ENCODE measurements at places on chromosomes 6 and 20.

DNA sequence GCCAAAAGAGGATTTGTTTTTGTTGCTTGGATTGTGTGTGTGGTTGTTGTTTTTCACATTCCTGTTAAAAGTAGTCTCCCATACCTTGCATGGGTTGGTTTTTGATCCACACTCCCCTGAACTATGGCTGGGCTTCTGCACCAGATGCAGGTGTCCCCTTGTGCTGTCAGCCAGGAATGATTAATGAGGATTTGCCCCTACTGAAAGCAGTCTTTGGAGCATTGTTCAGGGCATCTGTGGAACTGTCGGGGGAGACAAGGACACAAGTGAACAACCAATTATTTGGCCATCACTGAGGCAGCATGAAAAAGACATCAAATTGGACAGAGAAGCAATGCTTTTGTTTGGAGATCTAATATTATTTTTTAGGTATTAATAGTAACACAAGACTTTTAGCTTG is 373.2 kb upstream of the MMS22L start:
- DNase-seq, result no peak

DNA sequence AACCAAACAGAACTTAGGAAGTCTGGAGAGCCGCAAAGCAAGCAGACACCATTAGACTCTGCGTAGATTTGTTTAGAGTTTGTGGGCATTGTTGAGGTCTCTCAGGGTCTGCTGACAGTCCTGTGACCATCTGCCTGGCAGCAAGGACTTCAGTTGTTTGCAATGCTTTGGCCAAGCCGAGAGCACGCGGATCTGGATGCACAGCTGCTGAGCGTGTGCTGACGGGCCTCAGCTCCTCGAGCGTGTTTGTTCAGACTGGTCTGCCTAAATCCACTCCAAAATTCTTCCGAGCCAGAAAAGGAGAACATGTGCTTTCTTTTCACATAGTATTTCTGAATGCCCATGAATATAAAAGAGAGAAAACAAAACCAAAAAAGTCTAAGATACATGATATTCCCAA is 159.0 kb downstream of the ZNF217 start:
- DNase-seq, result no peak

DNA sequence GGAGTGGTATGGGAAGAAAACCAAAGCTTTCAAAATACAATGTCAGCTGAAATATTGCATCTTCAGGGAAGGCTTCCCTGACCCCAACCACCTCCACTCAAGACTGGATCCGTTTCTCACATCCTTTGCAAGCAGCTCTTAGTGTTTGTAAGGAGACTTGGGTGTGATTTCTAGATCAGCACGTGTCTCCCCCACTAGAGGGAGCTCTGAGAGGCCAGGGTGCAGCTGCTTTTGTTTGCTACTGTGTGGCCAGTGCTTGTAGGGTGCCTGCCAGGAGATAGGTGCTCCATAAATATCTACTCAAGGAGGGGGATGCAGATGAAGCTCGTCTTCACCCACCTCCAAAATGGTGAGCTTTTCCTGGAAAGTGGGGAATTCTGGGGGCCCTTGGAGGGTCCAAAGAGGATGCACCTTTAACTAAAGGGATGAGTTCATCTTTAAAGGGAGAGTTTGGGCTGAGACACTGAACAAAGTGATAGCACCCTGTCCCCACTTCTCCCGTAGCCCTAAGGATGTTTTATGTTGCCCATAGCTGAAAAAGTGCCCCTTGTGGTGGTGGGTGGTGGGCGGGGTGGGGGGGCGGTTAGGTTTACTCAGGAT is 52.6 kb upstream of the MAFB start:
- DNase-seq, result no peak

- DNase-seq, result no peak
These were observed 38.3 kb downstream of the COX4I2 start for GRCh38 chr20:31675828-31676608.

- DNase-seq, result no peak
These were observed 6.8 kb downstream of the ARID1B start for GRCh38 chr6:156783958-156784357.

GRCh38 chr6:100461278-100461916 is 3.3 kb downstream of the SIM1 start:
- DNase-seq, result no peak

- DNase-seq, result no peak
These were observed 20.5 kb upstream of the CRISP3 start for GRCh38 chr6:49764571-49765236.

GRCh38 chr6:110265273-110265672 is 85.0 kb downstream of the CDC40 start:
- no peak for DNase-seq

GRCh38 chr6:56820060-56820459 is 134.8 kb upstream of the BEND6 start:
- DNase-seq, result no peak

- no peak for DNase-seq
These were observed 1.0 kb downstream of the POU3F2 start for GRCh38 chr6:98835149-98836024.

DNA sequence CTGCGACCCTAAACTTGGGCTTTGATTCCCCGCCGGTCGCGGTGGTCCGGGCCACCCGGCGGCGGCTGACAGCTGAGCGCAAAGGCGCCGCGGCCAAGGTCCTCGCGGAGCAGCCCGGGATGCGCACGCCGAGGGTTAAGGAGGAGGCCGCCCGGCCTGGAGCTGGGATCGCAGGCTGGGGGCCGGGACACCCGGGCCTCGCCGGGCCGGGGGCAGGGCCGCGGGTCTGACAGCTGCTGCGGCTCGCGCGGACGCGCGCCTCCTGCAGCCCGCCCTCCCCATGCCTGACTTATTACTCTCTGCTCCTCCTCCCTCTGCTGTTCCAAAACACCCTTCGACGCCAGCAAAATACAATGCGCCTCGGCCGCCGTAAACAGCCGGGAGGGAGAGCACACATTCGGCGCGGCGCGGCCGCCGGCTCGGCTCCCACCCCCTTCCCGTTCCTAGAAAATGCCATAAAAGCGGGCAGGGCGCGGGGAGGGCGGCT is 746 bp downstream of the BACH2 start:
- DNase-seq, result no peak

DNA sequence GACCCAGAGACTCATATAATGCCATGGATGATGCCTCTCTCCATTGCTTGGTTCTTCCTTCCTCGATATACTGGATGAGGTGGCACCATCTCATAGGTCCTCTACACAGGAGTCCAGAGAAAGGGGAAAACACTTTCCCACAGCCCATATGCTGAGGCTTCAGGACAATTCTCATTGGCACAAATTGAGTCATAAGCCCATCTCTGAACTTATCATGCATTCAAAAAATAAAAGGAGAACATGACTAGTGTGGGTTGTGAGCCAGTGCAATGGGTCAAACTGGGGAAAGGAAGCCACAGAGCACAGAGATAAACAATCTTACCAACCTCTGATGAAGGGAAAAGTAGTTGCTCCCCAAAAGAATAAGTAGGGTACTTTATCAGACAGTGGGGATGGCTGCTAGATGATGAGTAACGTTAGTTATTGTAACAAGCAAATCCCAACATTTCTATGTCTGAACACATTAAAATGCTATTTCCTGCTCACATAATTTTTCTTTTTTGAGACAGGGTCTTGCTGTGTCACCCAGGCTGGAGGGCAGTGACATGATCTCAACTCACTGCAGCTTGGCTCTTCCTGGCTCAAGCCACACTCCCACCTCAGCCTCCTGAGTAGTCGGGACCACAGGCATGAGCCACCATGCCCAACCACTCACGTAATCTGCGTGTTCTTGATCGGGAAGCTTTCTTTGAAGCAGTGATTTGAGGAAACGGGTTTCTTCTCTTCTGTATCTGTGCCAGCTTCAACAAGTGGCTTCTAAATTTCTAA is 27.0 kb downstream of the SOD2 start:
- no peak for DNase-seq

- no peak for DNase-seq
These were observed 1.6 kb upstream of the TNFRSF6B start for GRCh38 chr20:63694584-63695423.

DNA sequence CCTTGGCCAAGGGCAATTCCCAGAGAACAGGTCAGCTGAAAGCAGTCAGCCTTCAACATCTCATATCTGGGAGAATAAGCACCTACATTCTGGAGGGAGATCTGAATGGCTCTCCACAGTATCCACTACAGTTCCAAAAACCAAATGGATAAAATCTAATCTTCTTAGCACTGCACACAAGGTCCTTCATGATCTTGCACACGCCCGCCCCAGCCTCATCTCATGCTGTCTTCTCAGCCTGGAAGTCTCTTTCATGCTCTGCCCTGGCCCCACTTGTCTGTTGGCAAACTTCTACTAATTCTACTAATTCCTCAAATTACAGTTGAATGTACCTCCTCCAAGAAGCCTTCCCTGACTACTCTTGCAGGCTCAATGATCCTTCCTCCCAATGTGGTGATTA is 1.8 kb upstream of the TTBK1 start:
- DNase-seq, result no peak

DNA sequence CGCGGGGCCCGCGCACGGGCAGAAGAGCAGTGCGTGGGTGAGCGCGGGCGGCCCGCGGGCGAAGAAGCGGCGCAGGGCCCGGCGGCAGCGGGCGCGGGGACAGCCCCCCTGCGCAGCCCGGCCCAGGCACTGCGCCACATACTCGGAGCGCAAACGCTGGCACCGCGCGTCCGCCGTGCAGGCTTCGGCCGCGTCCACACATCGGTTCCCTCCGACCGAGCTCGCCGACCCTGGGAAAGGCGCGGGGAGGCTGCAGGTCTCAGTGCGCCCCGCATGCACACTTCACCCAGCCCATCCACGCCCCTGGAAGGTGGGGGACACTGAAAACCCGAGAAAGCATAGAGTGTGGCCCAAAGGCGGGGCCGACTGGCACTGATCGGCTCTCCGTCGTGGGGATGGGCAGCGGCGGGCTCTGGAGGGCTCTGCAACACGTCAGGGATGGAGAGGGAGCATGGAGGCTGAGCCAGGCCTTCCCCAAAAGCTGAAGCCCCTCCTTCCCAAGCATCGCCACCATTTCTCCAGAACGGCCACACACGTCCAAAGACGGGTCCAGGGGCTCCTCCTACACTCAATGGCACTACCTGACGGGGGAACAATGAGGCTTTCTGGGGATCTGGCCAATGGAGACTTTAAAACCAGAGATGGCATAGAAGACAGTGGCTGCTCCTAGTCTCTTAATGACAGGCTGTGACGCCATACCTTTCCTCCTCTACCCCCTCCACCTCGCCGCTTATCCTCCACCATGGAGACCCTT is 2.0 kb downstream of the GFRA4 start:
- DNase-seq, result no peak

DNA sequence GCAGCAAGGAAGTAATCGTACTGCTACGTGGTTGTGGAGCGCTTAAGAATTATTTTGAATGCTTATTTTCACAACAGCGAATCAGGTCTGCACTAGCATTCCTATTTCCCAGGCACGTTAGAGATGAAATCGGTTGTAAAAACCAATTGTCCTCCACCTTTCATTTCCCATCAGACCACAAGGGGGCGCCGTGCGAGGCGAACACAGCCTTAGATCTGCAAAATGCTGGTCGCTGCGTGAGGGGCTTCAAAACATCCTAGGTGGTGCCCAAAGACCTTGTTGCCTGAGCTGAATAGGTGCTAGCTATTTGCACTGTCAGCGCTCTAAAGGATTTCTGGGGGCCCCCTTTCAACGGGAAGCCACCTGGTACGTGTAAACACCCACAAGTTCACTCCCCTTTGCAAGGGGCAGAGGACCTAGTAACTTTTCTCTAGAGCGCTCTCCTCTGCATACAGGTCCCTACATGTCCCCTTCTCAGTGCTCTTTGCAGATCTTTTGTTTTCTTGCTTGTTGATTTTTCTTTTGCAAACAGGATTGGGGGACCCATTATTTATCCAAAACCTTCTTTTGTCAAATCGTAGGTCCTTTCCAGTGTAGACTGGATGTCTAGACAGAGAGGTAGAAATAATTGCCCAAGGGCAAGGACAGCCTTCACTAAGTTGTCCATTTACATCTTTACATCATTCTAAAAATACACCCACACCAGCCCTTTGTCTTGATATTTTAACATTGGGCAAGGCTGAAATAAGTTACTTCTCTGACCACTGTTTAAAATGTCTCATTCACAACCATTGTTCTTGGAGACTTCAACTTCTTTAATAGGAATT is 59.8 kb downstream of the NEDD9 start:
- DNase-seq, result no peak

DNA sequence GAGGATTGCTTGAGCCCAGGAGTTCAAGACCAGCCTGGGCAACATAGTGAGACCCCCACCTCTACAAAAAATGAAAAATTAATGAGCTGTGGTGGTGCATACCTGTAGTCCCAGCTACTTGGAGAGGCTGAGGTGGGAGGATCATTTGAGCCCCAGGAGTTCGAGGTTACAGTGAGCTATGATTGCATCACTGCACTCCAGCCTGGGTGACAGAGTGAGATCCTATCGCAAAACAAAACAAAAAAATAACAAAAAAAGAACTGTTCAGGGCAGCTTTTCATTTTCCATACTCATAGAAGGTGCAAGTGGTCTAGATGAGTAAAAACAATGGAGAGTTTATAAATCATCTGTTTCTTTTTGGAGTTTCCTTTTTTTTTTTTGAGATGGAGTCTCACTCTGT is 21.1 kb downstream of the AKAP7 start:
- DNase-seq, result no peak

DNA sequence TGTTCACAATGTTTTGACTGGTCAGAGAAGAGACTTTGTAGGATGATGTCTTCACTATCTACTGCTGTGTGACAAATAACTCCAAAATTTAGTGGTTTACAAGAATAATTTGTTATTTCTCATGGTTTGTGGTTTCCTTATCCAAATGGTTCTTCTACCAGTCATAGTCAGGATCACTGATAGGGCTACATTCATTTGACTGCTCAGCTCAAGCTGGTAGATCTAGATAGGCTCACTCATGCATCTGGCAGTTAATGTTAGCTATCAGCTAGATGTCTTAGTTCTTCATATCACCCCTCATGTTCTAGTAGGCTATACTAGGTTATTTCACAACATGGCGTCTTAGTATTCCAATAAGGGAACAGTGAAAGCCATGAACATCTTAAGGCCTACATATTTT is 131.0 kb downstream of the ID4 start:
- DNase-seq, result no peak

DNA sequence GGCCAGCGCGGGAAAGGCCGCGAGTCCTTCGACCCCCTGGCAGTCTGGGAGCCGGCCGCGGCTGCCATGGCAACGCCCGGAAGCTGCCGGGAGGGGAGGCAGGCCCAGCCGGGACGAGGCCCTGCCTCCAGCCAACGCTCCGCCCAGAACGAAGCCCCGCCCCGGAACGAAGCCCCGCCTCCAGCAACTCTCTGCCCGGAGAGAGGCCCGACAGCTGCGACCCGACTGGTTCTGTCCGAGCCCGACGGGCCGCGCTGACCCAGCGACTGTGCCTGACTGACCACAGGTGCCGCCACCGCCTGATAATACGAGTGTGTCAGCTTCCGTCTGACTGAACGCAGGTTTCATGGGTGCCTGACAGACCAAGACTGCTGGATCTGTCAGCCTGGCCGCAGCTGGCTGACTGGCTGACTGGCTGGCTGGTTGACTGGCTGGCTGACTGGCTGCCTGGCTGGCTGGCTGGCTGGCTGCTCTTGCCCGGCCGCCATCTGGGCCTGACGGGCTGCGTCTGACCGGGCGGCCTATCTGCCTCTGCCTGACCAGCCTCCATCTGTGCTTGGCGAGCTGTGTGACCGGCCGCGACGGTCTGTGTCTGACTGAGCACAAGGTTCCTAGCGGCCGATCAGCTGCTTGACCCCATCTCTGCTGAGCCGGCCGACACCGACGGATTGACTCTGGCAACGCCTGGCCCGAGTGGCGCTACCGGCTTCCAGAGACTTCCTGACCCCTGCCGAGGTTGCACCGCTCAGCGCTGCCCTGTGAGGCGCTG is 89.7 kb upstream of the EPB41L1 start:
- no peak for DNase-seq

GRCh38 chr6:13834790-13835189 is 20.4 kb upstream of the MCUR1 start:
- DNase-seq, result no peak

Data from glomerular endothelial cell (primary cell).